ENCODE measurements at places on chromosomes 6 and 20.

DNA sequence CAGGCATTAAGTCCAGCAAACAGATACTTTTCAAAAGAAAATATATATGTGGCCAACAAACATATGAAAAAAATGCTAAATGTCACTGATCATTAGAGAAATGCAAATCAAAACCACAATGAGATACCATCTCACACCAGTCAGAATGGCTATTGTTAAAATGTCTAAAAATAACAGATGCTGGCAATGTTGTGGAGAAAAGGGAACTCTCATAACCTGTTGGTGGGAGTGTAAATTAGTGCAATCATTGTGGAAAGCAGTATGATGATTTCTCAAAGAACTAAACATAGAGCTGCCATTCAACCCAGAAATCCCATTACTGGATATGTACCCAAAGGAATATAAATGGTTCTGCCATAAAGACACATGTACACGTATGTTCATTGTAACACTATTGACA is 20.6 kb downstream of the KCNQ5 start:
- DNase-seq = no peak

DNA sequence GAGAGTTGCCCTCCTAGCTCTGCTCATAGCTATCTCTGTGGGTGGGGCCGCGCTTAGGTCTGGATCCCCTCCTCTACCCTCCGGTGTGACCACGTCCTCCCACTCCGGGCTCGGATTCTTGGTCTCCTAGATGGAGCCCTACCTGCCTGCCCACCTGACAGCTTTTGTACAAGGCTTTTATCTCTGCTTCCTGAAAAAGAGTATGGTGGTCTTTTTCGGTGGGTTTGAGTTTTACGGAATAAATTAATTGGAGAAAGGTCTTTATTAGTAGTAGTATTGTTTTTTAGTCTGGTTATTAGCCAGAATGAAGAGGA is 773 bp downstream of the SMAP1 start:
- DNase-seq = no peak

DNA sequence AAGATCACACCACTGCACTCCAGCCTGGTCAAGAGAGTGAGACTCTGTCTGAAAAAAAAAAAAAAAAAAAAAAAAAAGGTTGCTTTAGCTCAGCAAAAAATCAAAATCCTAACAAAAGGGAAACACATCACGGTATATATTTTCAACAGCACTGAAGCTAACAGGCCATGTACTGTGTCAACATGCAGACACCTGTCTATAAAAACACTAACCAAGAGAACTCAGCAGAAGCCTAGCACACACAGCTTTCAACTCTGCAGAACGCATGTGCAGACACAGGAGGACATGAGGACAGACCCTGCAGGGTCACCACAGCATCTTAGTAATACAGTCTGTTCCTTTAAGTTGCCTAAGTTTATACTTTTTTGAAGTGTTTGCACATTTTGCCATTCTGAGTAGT is 13.5 kb downstream of the NINL start:
- no peak for DNase-seq

GRCh38 chr20:23039885-23040508 is 4.9 kb downstream of the SSTR4 start:
- DNase-seq = no peak

- peak; percentile 74 for DNase-seq
These were observed 73.1 kb downstream of the OR2B2 start for GRCh38 chr6:27838945-27839625.

DNA sequence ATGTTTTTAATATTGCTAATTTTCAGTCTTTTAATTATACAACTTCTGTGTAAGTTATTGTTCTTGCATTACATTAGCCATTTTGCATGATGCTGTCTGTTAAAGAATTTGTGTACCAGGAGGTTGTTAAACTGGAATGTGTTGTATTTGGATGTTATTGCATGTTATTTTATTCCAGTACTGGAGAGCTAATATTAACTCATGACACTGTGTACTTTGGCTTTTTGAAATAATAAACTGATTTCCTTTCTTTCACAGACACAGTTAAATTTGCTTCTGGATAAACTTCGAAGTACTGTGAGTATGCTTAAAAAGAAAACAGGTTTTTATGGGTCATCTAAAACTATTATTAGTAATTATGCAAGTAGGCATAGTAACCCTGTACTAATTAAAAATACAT is 121.3 kb downstream of the MYO6 start:
- DNase-seq = no peak

DNA sequence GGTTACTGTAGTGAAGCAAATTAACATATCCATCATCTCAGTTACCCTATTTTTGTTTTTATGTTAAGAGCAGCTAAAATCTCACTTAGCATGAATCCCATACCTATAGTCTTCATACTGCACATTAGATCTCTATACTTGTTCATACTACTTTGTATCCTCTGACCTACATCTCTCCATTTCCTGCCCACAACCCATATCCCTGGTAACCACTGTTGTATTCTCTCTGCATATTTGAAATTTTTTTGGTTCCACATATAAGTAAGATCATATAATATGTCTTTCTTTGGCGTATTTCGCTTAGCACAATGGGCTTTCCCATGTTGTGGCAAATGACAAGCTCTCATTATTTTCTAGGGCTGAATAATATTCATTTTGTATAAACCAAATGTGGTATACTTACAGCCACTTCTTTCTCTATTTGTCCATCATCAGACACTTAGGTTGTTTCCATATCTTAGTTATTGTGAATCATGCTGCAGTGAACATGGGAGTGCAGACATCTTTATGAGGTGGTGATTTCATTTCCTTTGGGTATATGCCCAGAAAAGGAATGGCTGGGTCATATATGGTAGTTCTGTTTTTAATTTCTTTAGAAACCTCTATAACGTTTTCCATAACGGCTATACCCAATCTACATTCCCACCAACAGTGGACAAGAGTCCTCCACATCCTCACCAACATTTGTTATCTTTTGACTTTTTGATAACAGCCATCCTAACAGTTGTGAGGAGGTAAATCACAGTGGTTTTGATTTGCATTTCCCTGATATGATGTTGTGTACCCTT is 39.8 kb downstream of the BACH2 start:
- DNase-seq = no peak

GRCh38 chr6:37623666-37624065 is 74.0 kb downstream of the MDGA1 start:
- DNase-seq = no peak

- DNase-seq = no peak
These were observed 26.8 kb downstream of the SUN5 start for GRCh38 chr20:32977281-32978008.

DNA sequence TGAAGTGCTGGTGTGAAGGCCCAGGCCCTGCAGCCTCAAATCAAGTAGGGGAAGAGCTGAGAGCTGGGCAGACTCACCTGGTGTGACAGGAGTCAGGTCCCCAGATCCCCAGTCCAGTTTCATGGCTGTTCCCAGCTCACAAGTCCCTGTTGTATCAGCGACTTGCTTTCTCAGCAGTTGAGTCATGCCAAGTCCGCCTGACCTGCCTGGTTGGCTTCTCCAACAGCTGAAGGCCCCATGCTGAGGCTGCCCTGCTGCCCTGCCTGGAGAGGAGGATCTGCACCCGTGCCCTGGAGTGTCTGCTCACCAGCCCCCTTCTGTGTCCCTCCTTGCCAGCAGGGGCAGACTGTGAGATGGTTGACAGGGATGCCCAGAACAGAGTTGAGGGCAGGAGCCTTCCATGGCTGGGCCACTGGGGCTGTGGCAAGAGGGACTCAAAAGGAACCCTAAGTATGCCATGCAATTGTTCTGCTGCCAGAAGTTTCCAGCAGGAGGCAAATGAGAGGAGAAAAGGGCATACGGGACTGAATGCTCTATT is 39.3 kb upstream of the TRAF3IP2 start:
- DNase-seq = no peak

- DNase-seq = no peak
These were observed 121.3 kb upstream of the PRSS16 start for GRCh38 chr6:27126046-27126814.

GRCh38 chr20:61979090-61979489 is 86.6 kb downstream of the TAF4 start:
- no peak for DNase-seq

- no peak for DNase-seq
These were observed 24.7 kb downstream of the RBCK1 start for GRCh38 chr20:432677-433299.

GRCh38 chr6:127447780-127448179 is 11.4 kb downstream of the KIAA0408 start:
- no peak for DNase-seq

GRCh38 chr20:62208795-62209755 is 11.0 kb downstream of the HRH3 start:
- DNase-seq = no peak

DNA sequence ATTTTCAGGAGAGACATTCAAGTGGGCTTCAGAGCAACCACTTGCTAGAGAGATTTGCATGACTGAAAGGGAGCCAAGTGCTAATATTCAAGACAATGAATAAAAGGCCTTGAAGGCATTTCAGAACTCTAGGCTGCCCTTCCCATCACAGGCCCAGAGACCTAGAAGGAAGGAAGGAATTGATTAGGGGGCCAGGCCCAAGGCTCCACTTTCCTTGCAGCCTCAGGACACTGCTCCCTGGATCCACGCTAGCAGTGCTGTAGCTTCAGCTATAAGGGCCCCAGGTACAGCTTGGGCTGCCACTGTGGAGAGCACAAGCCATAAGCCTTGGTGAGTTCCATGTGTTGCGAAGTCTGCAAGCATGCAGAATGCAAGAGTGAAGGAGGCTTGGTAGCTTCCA is 731.9 kb upstream of the FLRT3 start:
- no peak for DNase-seq

DNA sequence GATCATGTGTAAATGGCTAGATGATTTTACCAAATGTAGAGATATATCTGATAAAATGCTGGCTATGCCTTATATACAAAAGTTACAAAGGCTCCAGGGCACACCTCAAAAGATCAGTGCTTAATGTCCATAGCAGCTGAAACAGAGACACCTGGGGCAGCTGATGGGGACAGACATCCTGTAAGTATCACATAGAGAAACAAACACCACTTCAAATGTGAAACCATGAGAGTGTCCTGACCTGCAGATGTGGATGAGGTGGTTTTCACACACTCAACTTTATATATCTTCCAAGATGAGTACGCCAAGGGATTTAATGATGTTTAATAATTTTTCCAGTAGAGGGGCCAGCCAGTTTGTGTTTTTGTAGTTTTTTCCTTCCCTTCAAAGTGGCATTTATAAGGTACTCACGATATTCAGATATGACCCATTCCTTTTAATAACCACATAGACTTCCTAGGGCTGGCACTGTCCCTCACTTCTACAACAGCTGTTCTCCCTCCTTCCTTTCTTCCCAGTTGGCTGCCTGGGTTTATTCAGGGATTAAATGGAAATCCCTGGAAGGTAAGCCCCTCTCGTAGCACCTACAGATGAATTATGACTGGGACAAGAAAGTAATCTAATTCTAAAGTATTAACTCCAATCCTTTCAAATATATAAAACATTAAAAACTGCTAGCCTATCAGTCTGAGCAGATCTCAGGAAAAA is 50.3 kb upstream of the MCM9 start:
- no peak for DNase-seq

DNA sequence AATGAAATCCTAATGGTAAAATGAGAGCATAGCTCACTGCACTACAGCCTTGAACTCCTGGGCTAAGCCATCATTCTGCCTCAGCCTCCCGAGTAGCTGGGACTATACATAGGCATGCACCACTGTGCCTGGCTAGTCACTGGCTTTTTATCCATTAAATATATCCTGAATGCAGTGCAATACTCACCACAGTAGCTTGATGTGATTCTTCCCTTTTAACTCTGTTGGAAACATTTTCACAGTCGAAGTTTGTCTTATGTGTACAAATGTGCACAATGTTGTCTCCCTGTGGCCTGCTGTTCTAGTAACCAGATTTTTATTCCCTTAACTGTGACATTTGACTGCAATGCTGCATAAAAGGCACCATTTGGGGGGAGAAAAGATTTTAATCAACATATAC is 56.7 kb downstream of the TRMT6 start:
- DNase-seq = no peak

DNA sequence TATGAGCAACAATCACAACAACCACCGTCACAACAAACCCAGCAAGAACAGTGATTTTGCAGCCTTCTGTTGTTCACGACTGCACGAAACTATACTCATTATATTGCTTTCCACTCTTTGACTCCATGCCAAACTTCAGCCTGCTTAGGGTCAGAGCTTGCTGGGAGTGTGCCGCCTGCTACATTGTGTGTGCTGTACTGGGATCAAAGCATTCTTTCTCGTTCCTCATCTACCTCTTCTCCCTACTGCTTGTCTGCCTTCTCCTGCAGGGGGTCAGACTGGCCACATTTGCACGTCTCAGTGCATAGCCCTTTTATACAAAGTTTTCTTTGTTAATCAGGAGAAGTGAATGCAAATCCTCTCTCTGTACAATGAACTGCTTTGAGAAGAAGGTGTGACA is 401.6 kb upstream of the CITED2 start:
- DNase-seq = no peak

Measured in hematopoietic multipotent progenitor cell treated with erythropoietin and hydrocortisone succinate and interleukin-3 and kit ligand, for 17 days (in vitro differentiated cells).